ENCODE measurements at places on chromosomes 12 and 14. TPM values are rescaled to one million over a fixed set of nuclear protein-coding genes. Genes with fewer than 3 reads are reported as not detected.

The KRT73 gene
- not detected for total RNA-seq

The CARMIL3 gene
- 0.34 TPM for total RNA-seq

The PFDN5 gene
- total RNA-seq, result 243 TPM

The RNF212B gene
- total RNA-seq, result not detected

The SCYL2 gene
- total RNA-seq, result 58.8 TPM
